ENCODE measurements at places on chromosomes 3 and 15.
A peak's percentile ranks its signal among the peaks of the same experiment; 100 is the strongest.

- DNase-seq, result no peak
Measured at GRCh38 chr3:170397685-170398084, 21.0 kb upstream of the CLDN11 start.

DNA sequence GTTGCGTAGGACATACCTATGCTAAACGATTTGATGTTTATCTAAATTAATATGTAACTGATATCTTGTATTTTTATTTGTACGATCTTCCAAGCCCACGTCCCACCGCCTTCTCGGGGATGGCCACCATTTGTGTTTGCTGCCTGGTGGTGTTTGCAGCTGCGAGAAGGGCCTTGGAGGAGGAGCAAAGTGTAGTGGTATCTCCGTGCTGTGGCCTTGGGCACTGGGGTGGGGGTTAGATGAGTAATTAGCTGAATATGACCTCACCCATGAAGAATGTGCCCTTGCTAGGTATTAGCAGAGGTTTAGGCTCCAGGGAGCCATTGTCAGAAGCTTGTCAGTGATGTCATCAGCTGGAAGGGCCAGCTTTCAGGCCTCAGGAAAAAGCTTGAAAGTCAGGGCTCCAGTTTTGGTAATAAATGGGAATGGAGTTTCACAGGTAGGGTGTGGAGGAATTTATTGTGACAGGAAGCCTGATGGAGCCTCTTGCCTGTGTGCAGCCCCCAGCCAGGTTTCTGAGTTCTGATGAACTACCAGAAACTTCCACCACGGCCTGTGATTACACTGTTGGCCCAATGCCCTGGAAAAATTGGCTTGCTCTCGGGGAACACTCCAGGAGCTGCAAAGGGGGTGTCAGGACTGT, 41.0 kb downstream of the FLNB start:
- no peak for DNase-seq

GRCh38 chr3:48898383-48899234, at the start of gene SLC25A20:
SLC25A20 (minus strand) TSS chr3:48898882; CDS start chr3:48898794, 88 bp downstream.
- peak; percentile 90 for DNase-seq

DNA sequence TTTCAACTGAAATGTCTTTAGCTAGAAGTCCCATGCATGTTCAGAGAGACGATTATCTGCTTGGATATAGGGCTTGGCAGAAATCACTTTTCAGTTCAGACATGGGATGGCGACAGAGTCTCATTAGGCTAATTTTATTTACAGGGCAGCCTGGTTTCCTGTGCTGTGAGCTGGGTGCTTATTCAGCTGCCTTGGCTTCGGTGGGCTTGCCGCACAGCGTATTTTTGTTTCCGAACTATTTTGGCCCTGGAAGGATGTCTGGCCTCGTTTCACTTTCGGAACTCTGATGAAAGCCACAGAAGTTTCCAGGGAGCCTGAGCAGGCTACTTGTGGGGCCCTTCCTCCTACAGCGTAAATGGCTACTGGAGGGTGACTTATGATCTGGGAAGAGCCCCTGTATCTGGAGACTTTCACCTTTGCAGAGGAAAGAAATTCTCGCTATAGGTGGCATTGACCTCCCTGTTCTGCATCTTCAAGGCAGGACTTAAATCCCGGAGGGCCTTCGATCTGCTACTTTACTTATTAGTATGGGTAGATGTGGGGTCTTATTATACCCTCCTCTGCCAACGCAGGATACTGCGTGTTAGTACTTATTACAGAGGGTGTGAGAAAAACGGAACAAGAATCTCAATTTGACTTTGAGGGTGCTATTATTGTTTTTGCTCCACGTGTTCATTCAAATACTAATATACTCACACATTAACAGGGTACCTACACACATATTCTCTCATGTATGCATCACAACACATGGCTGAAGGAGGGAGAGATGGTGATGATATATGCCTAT, 364.0 kb upstream of the RBMS3 start:
- no peak for DNase-seq

DNA sequence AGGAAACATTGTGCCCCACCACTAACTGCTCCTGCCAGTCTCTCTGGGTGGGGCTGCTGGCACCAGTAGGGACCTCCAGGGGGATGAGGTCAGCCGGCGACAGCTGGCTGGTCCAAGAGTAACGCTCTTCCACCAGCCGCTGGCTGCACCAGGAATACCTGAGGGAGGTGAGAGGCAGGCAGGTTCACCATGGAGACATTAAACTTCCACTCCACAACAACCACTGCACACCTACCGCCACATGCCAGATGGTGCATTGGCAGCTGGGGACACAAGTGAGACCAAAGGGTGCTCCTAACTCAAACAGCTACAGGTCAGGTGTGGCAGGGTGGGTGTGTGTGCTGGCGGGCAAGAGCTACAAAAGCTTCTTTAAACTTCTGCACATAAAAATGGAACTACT, 4.5 kb downstream of the POLG start:
- DNase-seq, result no peak

DNA sequence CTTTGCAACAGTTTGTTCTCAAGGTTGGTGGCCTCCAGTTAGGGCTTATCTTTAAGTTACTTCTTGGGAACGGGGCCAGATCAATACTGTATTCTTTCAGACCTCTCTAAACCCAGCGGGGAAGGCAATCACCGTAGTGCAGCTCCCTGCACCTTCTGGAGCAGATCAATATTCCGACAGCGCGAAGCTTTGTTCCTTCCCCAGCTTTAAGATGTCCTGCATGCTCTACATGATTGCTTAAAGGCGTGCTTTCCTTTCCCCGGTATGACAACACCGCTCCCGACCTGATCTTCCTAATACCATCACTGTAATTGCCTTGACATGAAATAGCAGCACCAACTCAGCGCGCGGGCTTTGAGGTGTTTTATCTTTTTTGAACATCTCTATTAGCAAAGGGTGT, 755.2 kb downstream of the NR2F2 start:
- DNase-seq, result no peak

DNA sequence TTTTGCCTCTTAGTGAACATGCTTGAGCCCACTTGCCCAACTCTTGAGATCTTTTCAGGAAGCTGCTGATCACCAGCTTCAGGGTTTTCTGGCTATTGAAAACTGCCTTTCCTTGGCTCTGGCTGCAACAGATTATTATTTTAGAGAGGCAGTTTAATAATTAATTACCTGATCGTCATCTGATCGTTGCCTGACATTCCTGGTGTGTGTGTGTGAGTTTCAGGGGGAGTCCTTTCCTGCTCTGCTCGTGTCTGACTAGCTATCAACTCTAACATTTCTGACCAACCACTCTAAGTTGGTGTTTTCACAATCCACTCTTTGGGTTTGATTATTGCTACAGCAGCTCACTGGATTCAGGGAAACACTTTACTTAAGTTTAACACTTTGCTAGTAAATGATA, 84.3 kb upstream of the SPATA16 start:
- no peak for DNase-seq

GRCh38 chr3:131591394-131592014, 88.7 kb upstream of the MRPL3 start:
- DNase-seq, result no peak

GRCh38 chr15:43249699-43250203, 17.0 kb downstream of the TGM5 start:
- no peak for DNase-seq

DNA sequence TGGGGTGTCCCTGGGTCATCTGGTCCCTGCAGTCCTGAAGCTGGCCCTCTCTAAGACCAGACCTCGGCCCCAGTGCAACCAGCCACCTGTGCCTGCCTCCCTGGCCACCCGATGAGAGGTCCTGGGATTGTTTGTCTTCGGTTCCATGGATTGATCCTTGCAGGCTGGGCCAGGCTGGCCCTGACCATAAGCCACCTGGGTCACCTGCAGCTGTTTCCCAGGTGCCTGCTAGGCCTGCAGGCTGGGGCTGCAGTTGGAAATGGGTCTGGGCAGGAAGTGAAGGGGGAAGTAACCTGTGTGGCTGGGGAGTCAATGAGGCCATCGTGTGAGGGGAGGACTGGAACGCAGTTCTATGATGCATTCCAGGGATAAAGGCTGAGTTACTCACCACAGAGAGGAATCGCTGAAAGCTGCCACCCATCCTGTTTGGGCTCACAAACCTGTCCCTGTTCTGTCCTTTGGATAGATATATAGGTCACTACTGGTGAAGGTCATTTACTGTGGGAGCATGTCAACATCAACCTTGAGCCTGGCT, 30.9 kb upstream of the VPS8 start:
- no peak for DNase-seq

DNA sequence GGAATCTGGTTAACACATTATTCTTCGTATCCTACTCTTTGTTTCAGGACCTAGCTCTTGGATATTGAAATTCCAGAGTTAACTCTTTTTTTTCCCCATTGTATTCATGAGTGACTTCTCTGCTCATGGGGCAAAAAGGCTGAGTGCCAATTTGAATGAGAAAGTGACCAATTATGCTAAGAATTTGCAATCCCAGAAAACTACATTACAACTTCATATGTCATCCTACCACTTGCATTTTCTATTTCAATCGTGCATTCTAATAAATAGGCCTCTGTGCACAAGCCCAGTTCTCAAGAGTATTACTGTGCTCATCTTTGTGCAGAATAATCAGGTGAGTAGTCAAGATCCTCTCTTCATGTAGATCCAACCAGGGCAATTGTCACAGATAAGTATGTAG, 537.8 kb downstream of the OTOL1 start:
- DNase-seq, result no peak

DNA sequence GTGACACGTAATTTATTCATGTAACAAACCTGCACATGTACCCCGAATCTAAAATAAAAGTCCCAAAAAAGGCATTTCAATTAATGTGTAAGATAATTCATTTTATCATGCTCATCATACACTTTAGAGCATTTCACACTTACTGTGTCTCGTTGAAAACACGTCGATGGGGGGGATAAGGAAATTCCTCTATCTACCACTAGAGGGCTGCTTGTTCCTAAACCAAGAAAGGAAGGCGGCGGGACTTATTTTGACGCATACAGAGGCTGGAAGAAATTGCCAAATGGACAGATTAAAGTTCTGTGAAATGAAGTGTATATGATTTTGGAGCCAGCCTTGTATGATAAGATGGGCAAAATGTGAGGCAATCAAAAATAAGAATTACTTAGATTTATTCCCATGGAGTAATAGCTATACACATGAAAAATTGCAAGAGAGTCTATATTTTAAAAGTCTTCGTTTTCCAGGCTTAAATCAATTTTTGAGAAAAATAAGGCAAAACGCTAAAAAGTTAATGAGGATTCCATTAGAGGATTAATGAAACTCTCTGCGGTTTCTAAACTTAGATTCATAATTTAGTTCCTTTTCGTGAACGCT, 346.8 kb downstream of the CNTN3 start:
- no peak for DNase-seq
